Stimulated activated CD8-positive, alpha-beta memory T cell treated with anti-CD3 and anti-CD28 coated beads, Interleukin-2, amount 100 ng/mL, for 48 hours (primary cell): ENCODE measurements at places on chromosomes 5 and 9.

DNA sequence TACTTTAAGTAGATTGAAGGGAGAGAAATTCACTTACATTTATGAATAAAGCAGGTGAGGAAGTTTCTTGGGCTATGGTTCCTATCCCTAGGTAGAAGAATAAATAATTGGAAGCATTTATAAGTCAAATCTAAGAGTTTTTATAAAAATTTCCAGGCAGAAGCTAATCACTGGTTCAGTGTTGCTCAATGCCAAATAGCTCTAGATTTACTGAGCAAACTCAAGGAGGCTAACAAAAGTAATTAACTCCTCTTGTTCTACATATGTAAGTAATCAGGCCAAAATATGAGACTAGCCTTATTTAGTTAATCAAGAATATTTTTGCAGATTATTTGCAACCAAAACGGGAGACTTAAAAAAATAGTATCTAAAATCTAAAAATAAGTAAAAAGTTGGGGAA lies 472.3 kb downstream of the PLK2 start:
- no peak for DNase-seq

GRCh38 chr5:14379739-14380497 lies 201.7 kb upstream of the OTULINL start:
- no peak for DNase-seq

GRCh38 chr5:168793841-168794837 lies 215.0 kb upstream of the PANK3 start:
- peak; percentile 17 for DNase-seq

DNA sequence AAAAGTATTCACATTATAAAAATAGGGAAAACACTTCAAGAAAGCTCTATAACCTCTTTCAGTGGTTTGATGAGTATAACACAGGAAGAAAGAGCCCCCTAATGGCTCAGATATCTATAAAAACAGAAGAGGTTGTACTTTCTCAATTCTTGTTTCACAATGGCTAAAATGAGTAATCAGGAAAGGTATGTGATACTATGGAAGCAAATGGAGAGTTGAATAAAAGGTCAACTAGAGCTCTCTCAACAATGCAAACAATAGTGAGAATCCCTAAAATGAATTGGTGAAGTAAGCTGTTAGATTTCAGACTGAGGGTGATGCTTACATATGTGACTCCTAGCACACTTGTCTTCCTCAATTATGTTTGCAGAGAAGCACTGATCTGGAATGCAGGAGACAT lies 584.6 kb upstream of the CDH18 start:
- no peak for DNase-seq

GRCh38 chr9:126745574-126746411 lies 59.0 kb upstream of the ZBTB43 start:
- no peak for DNase-seq

DNA sequence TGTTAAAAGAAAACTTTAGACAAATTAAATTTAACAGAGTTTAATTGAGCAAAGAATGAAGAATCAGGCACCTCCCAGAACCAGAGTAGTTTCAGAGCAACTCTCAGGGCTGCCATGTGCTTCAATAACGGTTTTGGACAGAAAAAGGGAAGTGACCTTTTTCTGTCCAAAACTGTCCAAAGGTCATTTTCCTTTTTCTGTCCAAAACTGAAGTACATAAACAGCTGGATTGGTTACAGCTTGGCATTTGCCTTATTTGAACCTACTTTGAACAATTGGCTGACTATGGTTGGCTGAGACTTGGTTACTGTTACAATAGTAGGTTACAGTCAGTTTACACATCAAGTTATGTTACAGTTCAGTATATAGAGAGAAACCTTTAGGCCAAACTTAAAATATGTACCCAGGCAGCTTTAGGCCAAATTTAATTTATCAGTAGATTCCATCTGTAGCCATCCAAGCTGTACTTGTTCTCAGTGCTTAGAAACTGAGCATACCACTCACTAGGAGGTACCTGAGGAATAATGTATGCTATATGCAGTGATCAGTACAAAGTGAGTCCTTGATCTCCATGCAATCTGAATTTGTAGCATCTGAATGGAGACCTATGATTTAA lies 44.0 kb downstream of the C9orf85 start:
- DNase-seq, result no peak

- no peak for DNase-seq
Measured at GRCh38 chr5:40781843-40782409, 16.2 kb downstream of the PRKAA1 start.

GRCh38 chr5:172692451-172692850 lies 51.4 kb downstream of the NEURL1B start:
- DNase-seq, result no peak

- DNase-seq, result no peak
Measured at GRCh38 chr9:112624711-112625707, 92.9 kb downstream of the INIP start.

GRCh38 chr9:14372437-14373335 lies 58.7 kb upstream of the NFIB start:
- DNase-seq, result no peak

- DNase-seq, result peak; percentile 52
Measured at GRCh38 chr9:34612788-34613390, 992 bp upstream of the RPP25L start.

- no peak for DNase-seq
Measured at GRCh38 chr5:108515517-108516105, 133.7 kb upstream of the FBXL17 start.

DNA sequence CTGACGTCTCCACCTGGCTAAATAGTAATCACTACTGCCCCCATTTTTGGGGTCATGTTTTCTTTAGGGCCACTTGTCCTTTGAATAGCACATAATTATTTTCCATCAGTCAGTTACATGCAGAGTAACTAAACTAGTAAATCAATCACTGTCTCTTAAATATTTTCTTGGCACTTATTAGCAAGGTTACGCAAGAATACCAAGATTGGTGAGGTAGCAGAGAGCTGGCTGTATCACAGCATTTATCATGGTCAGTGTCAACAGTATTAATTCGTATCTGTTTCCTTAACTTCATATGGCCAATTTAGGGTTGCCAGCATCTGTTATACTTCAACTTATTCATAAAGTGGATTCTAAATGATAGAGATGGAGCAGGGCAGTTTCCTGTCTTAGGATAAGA lies 346.8 kb upstream of the FAM174A start:
- DNase-seq, result no peak

DNA sequence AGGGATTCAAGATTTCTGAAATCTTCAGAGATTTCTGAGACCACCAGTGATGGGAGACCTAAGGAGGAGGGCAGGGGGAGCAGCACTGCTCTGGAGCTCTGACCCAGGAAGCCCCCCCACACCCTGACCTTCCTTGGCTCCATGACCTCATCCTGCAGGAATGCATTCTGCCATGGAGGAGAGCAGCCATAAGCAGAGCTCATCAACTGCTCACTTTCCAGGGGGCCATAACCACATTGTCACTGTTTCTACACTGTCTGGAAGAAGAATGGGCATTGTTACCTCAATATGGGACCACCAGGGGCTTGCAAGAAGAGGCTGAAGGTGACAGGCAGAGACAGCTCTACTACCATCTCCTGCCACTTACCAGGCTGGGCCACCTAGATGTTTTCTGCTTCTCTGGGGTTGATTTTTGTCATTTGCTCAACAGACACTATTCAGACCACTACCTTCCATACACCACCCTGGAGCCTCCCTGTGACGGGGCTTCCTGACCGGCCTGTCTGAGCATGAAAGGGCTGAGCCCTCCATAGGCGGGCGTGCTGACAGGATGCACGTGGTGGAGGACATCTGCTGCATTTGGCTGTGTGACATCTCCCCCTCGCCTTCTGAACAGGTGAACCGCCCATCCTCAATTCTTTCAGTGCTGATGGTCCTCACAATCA lies 2.3 kb upstream of the TSC1 start:
- DNase-seq, result no peak

- DNase-seq, result no peak
Measured at GRCh38 chr5:142857405-142857804, 87.2 kb downstream of the ARHGAP26 start.

GRCh38 chr9:122151267-122151828 lies 8.2 kb downstream of the NDUFA8 start:
- DNase-seq, result no peak

DNA sequence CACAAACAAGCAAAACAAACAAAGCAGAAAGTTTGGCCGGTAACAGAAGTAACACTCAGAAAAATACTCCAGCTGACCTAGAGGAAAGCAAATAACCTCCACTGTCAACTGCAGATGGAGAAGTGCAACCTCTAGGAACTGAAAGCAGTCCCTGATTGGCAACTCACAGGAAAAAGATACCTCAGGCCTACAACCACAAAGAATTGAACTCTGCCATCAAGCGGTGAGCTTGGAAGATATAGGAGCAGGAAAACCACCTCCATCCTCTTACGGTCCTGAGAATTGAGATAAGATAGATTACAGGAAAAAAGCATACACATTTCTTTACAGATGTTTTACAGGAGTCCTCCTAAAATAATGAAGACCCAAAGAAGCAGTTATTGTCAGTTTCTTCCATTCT lies 184.5 kb downstream of the PDZD2 start:
- DNase-seq, result no peak

GRCh38 chr5:144421411-144421810 lies 250.7 kb downstream of the KCTD16 start:
- DNase-seq, result no peak

- DNase-seq, result no peak
Measured at GRCh38 chr5:147427521-147428401, 82.1 kb downstream of the DPYSL3 start.

GRCh38 chr9:87683751-87684626 lies 41.9 kb upstream of the CTSL start:
- no peak for DNase-seq

DNA sequence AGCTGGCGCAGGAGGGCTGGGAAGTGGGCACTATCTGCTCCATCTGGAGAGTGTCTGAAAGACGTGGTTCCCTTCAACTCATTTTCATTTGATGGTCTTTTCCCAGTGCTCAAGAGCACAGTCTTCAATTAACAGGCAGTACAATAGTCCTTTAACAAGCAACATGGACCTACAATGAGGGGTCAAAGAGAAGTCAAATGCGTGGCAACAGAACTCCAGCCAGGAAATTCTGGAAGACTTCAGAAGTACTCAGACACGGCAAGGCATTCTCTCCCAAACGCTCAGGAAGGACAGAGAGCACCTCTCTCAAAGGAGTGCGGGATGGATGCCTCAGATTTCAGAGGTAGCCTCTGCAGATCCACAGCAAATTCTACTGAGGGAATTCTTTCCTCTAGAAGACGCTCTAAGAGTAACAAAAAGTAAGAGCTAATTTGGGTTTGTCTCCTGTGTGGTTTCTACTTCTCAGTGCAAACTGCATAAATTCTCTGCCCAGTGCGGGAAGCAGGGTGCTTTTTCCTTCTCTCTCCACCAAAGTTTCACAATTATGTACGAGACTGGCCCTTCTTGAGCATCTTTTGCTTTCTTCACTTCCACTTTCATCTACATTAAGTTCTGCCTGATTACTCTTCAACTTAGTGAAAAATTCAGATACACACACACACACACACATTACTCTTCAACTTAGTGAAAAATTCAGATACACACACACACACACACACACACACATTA lies 56.4 kb downstream of the LHFPL2 start:
- DNase-seq, result no peak

- peak; percentile 41 for DNase-seq
Measured at GRCh38 chr5:110726249-110727024, at the start of gene TMEM232. TSS of gene TMEM232 (minus strand) at chr5:110726671. CDS start at chr5:110667352, 59,319 bp downstream.

DNA sequence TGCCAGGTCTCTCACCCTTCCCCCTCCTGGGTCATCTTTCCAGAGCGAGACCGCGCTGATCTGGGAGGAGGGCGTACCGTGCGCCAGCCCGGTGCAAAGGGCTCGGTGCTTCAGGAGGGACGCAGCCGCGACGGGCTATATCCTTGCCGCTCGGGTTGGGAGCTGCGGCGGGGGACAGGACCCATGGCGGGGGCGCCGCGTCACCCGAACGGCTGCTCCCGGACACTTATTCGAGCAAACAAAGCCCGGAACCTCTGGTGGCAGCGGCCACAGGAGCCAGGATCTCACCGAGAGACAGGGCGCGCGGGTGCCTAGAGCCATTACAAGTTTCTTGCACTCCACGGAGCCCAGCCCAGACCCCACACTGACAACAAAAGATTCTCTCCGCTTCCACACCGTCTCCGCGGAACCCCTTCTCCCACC lies 1.3 kb downstream of the SEMA6A start:
- DNase-seq, result no peak

DNA sequence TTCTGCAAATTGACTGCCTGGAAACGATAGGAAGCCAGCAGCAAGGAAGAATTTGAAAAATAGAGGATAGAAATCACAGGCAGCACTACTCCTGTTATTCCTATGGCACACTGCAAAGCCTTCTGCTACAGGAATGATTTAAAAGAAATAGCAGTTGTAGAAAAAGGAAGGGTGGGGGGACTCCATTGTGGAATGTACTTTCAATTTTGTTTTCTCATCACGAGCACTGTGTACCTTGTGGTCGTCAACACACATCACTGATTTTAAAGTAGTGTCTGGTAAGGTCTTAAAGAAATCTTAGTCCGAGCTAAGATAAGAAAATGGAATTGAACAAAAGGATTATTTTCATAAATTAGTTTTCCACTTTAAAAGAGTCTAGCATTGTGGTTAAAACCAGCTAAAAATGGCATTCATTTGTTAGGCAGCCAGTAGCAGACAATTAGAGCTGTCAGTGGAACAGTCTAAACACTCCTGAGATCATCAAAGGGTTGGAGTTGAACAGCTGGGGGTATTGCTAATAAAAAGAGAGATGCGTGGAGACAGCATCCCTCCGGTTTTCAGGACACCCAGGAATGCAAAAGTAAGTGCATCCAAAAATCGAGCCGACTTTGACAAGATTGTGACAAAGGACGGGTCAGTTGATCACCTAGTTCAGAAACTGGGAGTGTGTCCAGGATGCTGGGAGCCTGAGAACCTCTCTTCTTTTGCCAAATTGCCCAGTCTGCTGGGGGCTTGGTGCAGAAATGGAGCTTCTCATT lies 97.8 kb upstream of the WWC1 start:
- no peak for DNase-seq

- DNase-seq, result no peak
Measured at GRCh38 chr9:121289026-121289771, 21.2 kb downstream of the GSN start.

GRCh38 chr5:140566665-140567064 lies 2.0 kb downstream of the SLC35A4 start:
- DNase-seq, result no peak
